CD4-positive, alpha-beta T cell treated with Interferon gamma for 1 hour (primary cell): ENCODE measurements at places on chromosomes 1 and 21.

DNA sequence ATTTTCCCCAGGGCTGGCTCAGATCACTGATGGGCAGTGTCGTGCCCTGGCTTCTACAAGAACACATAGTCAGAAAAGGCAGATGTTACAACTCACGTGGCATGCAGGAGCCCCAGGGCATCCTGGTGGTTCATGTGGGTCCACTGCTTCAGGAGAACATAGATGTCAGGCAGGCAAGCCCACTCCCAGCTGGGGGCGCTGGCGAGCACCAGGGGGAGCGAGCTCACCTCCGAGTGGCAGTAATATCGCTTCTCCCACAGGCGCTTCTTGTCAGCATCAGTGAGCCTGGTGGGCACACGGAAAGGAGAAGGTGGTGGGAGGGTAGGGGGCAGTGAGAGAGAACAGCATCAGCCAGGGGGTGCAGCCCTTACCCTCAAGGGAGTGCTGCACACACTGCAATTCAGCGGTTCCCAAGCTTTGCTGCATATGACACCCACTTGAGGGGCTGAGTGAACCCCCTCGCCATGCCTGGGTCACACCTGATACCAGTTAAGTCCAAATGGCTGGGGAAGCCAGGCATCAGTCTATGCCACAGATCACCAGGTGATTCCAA is 34.3 kb upstream of the PPP1R15B start:
- peak; percentile 32 for DNase-seq

GRCh38 chr1:171965777-171966176 is 124.5 kb downstream of the DNM3 start:
- no peak for DNase-seq

GRCh38 chr1:200528858-200529606 is 91.5 kb downstream of the KIF14 start:
- no peak for DNase-seq

- peak; percentile 57 for DNase-seq
Measured at GRCh38 chr1:159921251-159921650, 4.1 kb downstream of the TAGLN2 start.

DNA sequence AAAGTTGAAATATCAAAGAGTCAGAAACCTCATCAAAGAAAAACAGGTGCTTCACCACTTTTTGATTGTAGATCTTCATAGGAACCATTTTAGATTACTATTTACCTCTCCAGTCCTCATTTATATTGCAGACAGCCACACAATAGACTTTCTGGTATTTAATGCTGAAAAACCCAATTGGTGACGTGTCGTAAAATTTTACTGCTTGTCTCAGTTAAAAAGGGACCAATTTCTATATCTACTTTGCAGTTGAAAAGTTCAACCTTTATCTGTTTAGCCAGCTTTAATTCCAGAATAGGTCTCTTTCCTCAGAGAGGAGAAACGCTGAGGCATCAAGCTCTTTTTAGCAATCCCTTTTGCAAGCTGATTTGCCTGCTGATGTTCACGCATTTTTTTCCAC is 1722.4 kb downstream of the PLA2G4A start:
- DNase-seq, result no peak

GRCh38 chr21:35491920-35492678 is 443.0 kb upstream of the RUNX1 start:
- no peak for DNase-seq

- no peak for DNase-seq
Measured at GRCh38 chr21:38181096-38181495, 75.7 kb upstream of the KCNJ15 start.

DNA sequence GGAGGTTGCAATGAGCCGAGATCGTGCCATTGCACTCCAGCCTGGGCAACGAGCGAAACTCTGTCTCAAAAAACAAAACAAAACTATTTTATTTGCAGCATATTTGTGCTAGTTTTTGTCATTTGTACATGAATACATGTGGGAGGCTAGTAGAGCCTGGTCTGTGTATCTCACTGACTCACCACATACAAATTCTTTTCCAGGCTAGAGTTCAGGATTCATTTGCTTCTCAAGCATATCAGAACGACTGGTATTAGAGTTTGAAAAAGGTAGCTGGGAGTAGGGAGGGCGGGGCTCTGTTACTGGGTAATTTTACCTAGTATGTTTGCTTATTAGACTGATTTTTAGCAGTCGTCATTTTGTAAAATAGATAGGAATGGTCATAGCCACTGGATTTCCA is 4.5 kb upstream of the TOR3A start:
- no peak for DNase-seq
